Liver (tissue), 10 donors: ENCODE measurements at places on chromosomes 7 and 10. TPM values are rescaled to one million over a fixed set of nuclear protein-coding genes. Genes with fewer than 3 reads are reported as not detected.

The HOXA11 gene
- total RNA-seq, result not detected

The PRR15 gene
- total RNA-seq, result 0.17 TPM

The LRRC18 gene
- not detected for total RNA-seq

The CALHM3 gene
- not detected for total RNA-seq

The EZH2 gene
- 21.3 TPM for total RNA-seq

The CROT gene
- total RNA-seq, result 45.1 TPM

The HTR5A gene
- total RNA-seq, result not detected

The THSD7A gene
- 1.3 TPM for total RNA-seq

The SPDYE16 gene
- 0.17 TPM for total RNA-seq

The PSMG3 gene
- 10.3 TPM for total RNA-seq

The UNCX gene
- total RNA-seq, result not detected

The HHEX gene
- total RNA-seq, result 16.2 TPM

The PALD1 gene
- total RNA-seq, result 4.2 TPM

The GOLGA7B gene
- total RNA-seq, result 0.59 TPM

The CCZ1 gene
- total RNA-seq, result 21.2 TPM

The C10orf143 gene
- total RNA-seq, result 0.67 TPM

The NUTM2E gene
- 0.08 TPM for total RNA-seq

The LIPK gene
- total RNA-seq, result not detected

The OLAH gene
- total RNA-seq, result 0.42 TPM

The PKD2L1 gene
- total RNA-seq, result 0.08 TPM

The CALHM2 gene
- 1.6 TPM for total RNA-seq

The CPA5 gene
- total RNA-seq, result not detected

The CLEC5A gene
- 0.33 TPM for total RNA-seq

The OPN4 gene
- total RNA-seq, result not detected

The CADPS2 gene
- 41.1 TPM for total RNA-seq

The TEX47 gene
- total RNA-seq, result not detected

The DNAH11 gene
- total RNA-seq, result 0.05 TPM

The ASAH2 gene
- total RNA-seq, result 0.75 TPM

The ANKRD7 gene
- total RNA-seq, result 0.42 TPM

The DIP2C gene
- total RNA-seq, result 12.2 TPM

The DUS4L gene
- 5.3 TPM for total RNA-seq

The LIPF gene
- total RNA-seq, result not detected

The PRRT4 gene
- total RNA-seq, result not detected

The SPDYE2 gene
- not detected for total RNA-seq
